ENCODE measurements at places on chromosomes 13 and 19.

DNA sequence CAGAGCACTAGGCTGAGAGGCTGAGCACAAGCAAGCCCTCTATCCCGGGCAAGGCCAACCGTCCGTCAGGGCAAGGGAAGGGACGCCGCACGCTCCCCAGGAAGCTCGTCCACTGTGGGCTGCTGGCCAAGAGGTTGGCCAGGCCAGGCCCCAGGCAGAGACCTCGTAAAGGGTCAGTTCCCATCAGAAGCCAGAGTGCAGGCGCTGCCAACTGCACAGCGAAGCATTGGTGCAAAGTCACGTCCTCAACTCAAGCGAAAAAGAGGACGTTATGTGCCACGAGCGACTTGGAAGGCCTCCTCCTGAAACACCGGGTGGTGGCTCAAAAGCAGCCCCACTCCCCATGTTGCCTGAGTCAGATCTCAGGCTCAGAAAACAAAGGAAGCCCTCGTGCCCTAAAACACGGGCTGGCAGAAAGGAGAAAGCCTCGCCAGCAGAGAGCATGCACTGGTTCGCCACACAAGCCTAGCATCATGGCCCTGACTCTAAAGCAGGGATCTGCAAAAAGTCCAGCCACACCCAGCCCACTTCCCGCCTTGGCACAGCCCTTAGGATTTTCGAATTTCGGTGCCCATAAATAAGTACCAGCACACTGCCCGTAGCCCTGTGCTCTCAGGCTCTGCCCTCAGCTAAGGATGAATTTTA is 4.7 kb downstream of the AKAP8 start:
- no peak for DNase-seq

DNA sequence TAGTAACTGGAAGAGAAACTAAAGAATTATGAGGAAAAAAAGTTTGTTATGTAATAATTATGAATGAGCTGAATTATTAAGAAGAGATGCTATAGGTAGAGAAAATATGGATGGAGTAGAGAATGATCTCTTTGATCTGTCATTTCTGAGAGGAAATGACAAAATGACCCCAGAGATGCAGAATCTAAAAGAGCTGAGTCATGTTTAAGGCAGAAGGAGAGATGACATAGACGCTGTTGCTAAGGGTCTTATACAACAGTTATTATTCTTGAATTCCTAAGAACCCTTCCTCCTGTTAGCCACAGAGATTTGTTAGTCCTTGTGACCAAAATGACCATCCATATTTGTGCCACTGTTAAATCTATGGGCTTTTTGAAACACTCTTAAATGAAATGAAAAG is 58.3 kb upstream of the FREM2 start:
- no peak for DNase-seq

DNA sequence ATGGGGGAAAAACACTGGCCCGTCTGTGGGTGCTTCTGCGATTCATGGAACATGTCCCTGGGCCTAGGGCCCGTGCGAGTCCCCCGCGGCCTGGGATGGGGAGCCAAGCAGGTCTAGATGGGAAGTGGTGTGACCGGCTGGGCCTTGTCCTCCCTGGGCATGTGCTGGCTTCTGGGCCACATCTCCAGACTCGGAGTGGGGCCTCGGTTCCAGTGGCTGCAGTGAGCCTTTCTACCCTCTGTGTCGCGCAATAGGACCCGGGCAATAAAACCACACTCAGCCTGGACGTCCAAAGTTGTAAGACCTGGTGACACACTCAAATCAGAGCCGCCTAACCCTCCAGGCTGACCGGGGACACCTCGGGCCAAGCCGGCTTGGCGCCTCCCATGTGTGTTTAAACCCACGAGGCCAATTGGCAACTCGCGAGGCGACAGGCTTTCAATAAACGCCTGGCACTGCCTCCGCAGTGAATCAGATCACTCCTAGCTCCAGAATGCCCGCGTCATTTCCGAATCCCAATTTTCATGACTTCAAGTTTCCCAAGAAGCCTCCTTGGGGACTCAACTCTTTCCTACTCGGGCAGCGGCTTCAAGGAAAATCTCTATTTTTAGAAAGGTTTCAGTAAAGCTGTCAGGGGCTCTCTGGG is 57.3 kb downstream of the KLF2 start:
- no peak for DNase-seq

DNA sequence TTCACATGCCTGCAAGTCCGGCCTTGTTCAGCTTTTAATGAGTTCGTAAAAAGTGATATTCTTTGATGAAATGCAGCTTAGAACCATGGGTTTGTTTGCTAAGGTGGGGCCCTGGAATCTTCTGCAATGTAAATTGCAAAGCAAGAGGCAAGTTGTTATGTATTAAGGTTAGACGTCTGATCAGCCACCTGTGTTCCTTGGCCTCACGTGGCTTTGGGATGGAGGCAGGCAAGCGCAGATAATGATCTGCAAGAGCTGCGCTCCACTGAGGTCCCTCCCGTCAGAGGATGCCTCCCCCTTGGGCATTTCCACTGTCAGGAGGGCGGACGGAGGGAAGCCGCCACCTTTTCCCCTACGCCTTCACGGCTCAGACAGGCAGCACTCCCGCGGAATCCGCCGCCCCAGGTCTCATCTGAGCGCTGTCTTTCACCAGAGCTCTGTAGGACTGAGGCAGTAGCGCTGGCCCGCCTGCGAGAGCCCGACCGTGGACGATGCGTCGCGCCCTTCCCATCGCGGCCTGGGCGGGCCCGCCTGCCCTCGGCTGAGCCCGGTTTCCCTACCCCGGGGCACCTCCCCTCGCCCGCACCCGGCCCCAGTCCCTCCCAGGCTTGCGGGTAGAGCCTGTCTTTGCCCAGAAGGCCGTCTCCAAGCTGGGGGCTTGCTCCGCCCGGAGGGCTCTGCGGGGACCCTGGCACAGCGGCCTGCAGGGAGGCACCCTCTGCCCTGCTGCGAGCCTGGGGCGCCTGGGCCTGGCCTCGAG is 110.9 kb downstream of the CRYL1 start:
- DNase-seq = no peak

- no peak for DNase-seq
These were observed 4.6 kb downstream of the PPP5C start for GRCh38 chr19:46351241-46352041.

- peak; percentile 28 for DNase-seq
These were observed at the start of gene SHC2 for GRCh38 chr19:460877-461720. SHC2 (minus strand) TSS chr19:461033; CDS start chr19:460996, 37 bp downstream.

GRCh38 chr13:45331692-45332035 is 9.3 kb downstream of the TPT1 start:
- DNase-seq = no peak

DNA sequence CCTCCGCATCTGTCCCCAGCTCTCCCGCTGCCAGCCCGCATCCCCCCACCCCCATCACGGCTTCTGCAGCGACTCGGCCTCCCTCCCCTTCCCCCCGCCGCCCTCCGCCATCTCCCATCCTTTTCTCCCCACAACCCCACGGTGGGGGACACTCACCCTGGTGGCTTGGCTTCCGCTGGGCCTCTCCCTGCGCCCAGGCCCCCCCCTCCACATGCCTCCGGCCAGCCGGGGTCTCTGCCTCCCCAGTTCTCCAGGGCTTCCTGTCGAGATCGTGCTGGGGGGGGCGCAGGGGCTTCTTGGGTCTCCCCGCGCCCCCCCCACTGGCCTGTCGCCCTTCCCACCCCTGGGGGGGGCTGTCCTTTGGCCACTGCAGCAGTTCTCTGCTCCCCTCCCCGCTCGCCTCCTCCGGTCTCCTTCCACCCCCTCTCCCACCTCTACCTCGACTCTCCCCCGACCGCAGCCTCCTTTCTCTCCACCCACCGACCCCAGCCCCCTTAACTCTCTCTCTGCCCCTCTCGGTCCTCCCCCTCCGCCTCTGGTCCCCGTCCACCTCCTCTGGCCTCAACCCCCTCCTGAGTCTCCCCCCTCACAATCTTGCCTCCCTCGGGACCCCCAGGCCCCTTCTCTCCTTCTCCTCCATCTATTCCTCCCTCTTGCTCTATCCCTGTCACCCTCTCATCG is 17.1 kb downstream of the LRRC4B start:
- no peak for DNase-seq

GRCh38 chr19:35596366-35596999 is 10.5 kb downstream of the PMIS2 start:
- DNase-seq = no peak

- DNase-seq = no peak
These were observed 93.5 kb downstream of the INSR start for GRCh38 chr19:7200736-7201135.

- DNase-seq = no peak
These were observed 340.7 kb downstream of the SLC7A1 start for GRCh38 chr13:29254626-29255370.

DNA sequence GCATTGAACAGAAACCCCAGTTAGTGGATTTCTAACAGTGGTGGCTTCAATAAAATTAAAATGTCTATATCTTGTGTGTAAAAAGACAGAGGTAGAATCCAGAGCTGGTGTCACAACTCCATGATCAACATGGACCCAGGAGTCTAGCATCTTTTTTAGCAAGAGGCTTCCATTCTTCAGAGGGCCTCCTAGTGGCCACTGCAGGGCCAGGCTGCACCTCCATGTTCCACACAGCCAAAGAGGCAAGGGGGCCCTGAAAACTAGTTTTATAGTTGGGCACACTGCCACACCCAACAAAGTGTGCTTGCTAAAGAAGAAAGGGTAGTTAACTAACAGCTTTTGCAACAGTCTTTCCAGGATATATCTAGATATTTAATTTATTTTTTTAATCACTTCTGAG is 12.9 kb downstream of the N4BP2L1 start:
- DNase-seq = no peak

- no peak for DNase-seq
These were observed 3.9 kb downstream of the NFIC start for GRCh38 chr19:3370214-3370720.

DNA sequence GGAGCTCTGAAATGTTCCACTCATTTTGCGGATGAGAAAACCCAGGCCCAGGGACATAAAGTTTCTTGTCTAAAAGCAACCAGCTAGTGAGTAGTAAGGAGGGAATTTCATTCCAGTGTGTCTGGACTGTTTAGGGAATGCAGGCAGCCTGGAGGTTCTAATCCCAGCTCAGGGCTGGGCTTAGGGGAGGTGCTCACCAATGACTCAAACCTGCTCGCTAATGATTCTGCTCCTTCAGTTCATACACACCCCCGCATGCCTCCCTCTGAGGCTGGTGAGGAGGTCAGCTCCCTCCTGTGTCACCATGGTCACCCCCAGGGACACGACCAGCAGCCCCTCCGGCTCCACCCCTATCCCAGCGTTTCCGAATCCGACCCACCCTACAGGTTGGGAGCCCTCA is 34.6 kb downstream of the CYP4F2 start:
- DNase-seq = no peak

- DNase-seq = no peak
These were observed 15.1 kb downstream of the PLPP2 start for GRCh38 chr19:275958-276646.

GRCh38 chr13:101554420-101555125 is 102.1 kb downstream of the ITGBL1 start:
- no peak for DNase-seq

GRCh38 chr13:51643105-51643881 is 59.0 kb downstream of the WDFY2 start:
- DNase-seq = no peak

DNA sequence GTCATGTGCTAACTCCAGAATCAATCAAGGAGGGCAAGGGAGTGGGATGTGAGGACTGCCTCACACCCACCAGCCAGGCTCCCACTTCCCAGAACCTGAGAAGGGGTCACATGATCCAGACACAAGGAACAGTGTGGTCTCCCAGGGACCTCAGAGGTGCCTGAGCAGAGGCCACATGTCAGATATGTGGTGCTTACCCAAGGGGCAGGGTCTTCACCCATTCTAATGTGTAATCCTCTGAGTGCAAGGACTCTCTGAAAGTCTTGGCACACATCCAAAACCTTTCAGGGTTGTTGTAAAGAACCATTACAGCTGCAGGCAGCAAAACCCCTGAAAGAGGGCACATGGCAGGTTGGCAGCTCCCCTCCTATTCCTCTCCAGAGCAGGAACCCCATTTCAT is 656.6 kb downstream of the UQCRFS1 start:
- no peak for DNase-seq

GRCh38 chr13:41075034-41075433 is 13.7 kb downstream of the WBP4 start:
- peak; percentile 51 for DNase-seq

- DNase-seq = peak; percentile 51
These were observed 575 bp downstream of the CARM1 start for GRCh38 chr19:10871711-10872545.

- no peak for DNase-seq
These were observed 6.1 kb downstream of the MISP start for GRCh38 chr19:756821-757688.

GRCh38 chr19:57376151-57376550 is 12.8 kb downstream of the TRAPPC2B start:
- no peak for DNase-seq

GRCh38 chr19:45218426-45218825 is 26.8 kb downstream of the EXOC3L2 start:
- DNase-seq = no peak

DNA sequence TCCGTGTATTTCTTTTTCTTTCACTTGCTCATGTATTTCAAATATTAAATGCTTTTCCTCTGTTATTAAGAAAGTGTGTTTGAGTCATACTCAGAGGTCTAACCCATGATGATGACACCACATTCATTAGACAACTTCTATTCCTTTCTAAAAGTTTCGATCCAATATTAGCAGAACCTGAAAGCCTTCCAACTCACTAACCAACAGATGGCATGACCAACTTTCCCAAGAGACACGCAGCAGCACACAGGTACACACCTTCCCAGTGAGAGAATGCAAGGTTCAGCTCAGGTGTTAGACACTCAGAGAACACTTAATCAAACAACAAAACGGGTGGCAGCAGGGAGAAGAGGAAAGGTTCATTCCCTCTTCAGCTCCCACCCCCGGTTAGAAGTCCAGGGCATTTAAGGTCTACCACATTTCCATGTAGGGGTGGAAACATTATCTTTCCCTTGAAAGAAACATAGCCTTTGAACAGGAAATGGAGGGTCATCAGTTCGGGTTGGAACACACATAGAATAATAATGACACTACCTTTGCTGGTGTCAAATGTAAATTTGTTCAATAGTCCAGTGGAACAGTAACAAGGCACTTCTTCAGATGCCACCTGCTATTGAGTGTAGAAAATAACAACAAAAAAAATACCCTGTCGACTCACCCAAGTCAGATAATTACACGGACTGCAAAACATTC is 404.2 kb downstream of the COG6 start:
- no peak for DNase-seq

DNA sequence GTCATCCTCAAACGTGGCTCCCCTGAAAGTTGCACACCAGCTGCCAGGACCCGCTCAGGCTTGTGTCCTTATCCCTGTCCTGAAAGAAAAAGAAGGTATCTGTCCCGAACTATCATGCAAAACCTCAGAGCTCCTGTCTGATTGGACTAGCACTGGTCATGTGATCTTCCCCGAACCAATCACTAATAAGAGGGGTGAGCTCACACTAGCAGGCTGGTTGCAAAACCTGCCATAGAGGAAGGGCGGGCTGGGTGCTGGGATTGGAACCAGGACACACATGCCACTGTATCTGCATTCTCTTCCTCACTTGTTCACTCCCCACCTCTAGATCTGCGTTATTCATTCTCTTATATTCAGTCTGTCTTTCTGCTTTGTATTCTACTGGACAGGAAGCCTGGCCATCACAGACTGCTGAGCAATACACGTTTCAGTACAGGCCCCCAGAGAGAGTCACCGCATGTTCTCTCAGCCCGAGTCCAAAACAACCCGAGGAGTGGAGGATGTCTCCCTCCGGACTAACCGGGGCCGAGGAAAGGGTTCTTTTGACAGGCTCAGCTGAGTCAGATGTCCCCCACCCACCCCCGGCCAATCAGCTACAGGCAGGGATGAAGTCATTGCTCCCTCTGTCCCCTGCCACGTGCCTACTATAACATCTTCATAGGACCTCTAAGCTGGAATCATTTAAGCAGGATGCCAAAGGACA is 97.7 kb downstream of the SIPA1L3 start:
- DNase-seq = no peak
